Head of caudate nucleus (tissue), 42 donors: ENCODE measurements at places on chromosomes 6 and 20.

DNA sequence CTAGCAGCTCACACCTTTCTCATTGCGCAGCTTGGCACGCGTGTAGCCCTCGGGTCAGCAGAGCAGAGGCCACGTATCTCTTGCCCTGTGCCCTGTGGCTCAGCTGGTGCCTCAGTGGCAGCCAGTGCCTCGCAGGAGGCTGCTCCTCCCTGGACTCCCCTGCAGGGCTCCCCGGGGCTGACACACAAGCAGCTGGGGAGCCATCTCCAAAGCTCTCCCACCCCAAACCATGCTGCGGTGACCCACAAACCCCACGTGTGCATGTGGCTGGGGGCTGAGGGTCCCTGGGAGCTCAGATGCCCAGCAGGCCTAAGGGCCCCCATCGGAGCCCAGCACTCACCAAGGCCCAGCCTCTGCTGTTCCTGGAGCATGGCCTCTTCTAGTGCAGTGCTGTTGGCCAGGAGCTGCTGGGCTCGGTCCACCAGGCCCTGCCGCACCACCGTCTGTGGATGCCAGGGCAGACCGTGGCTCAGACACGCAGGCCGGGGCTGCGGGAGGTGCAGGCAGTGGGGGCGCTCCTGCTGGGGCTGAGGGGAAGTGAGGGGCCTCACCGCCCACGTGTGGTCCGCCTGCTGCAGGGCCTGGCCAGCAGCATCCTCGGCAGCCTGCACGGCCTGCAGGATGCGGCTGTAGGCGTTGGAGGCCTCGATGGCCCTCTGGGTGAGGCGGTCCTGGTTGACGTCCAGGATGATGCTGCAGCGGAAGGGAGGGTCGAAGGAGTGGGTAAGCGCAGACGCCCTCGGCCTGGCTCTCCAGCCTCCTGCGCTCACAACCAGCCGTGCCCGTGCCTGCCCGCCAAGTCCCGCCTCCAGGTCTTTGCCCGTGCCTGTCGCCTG lies 13.8 kb downstream of the ADRM1 start:
- no peak for DNase-seq

- no peak for DNase-seq
Measured at GRCh38 chr6:6614096-6614982, 25.8 kb downstream of the LY86 start.

DNA sequence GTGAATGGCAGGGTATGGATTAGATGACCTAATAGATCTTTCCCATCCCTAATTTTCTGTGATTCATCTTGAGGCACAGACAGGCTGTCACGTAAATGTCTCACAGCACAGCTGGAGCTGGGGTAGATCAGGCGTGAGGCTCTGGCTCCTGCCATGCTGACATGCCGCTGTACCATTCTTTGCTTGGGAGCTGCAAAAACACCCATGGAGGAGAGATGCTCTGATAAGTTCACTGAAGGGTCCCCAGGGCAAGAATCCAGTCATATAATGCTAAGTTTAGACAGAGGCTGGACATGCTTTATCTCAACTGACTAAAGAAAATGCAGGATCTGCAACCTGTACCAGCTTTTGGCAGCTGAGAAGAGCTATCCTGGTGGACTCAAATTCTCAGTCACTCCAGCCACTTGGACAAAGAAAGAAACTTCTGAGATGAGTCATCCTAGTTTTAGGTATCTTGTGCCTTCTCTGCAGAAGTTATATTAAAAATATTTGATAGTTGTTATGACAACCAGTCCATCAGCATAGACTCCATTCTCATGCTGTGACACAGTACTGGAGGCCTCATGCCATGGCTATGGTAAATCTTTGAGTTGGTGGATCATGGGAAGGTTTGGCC lies 185.1 kb upstream of the RAB32 start:
- no peak for DNase-seq

DNA sequence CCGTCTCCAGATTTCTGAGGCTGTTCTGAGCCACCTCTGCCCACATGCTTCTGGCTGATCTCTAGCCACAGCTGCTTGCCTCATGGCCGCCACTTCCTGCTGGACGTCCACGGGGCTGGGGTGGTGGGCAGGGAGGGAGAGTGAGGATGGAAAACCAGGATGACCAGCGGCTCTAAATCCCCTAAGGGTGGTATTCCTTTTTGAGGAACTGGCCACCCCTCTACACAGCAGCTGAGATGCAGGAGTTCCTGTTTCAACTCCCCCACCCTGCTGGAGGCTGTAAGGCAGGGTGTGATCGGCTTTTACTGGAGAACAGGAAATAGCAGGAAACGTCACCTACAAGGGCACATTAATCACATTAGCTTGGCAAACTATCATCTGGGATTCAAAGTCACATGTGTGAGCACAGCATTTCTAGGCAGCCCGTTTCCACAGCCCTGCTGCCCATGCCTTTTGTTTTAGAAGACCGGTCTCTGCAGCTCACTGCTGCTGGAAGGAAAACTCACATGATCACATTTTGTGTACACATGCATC lies 181.6 kb upstream of the ECI2 start:
- DNase-seq = no peak

GRCh38 chr6:37709250-37709931 lies 11.7 kb upstream of the MDGA1 start:
- no peak for DNase-seq

GRCh38 chr20:23144856-23145255 lies 58.7 kb upstream of the CD93 start:
- no peak for DNase-seq

DNA sequence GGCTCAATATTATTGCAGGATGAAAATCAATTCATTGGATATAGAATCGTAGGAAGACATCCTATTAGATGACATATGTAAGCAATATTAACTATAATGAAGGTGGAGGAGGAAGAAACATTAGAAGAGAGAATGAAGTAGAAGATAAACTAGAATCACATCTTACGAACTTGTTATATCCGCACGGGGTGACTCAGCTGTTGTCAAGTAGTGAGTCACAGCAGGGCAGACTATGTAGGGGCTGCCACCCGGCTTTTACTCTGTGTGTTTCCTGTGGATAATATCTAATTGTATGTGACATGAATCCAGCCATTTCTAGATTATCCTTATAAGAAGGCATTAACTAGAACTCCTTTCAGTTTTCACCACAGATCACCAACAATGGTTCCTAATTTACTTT lies 520.2 kb downstream of the DOK5 start:
- no peak for DNase-seq

- DNase-seq = peak; percentile 91
Measured at GRCh38 chr6:32415521-32416019, 8.6 kb upstream of the BTNL2 start.

DNA sequence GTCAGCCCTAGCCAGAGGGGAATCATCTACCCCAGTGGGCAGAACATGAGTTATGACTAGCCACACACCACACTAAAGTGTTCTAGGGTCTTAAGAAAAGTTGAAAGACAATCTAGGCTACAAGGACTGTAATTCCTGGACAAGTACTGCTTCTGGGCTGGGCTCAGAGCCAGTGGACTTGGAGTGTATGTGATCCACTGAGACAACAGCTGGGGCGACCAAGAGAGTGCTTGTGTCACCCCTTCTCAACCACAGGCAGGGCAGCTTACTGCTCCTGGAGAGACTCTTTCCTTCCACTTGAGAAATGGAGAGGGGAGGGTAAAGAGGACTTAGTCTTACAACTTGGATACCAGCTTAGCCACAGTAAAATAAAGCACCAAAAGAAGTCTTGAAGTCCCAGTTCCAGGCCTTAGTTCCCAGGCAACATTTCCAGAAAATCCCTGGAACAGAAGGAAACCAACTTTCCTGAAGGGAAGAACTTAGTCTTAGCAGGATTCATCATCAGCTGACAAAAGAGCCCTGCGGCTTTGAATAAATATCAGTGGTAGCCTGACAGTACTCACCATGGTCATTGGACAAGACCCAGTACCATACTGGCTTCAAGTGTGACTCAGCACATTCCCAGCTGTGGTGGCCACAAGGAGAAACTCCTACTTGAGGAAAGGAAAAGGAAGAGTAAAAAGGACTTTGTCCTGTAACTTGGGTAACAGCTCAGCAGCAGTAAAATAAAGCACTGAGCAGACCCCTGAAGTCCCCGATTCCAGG lies 355.1 kb upstream of the ADGRB3 start:
- DNase-seq = no peak

GRCh38 chr6:14422061-14422460 lies 304.5 kb downstream of the CD83 start:
- DNase-seq = no peak

- no peak for DNase-seq
Measured at GRCh38 chr6:109793792-109794191, 102.7 kb downstream of the FIG4 start.

DNA sequence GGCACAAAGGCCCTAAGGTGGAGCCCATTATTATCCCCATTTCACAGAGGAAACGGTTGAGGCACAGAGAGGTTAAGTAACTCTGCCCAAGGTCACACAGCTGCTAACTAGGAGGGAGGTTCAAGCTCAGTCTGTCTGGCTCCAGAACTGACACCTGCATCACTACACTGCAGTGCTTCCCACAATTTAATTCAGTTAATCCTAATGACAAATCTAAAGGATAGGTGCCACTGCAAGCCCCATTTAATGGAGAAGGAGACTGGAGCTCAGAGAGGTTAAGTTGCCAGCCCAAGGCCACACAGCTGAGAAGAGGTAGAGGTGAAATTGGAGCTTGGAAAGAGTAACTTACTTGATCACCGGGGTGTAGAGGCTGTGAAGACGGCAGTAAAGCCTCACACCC lies 148.8 kb downstream of the PREX1 start:
- DNase-seq = no peak
